ENCODE measurements at places on chromosomes 13 and 19.

- DNase-seq = peak; percentile 68
Measured at GRCh38 chr19:15449620-15450527, at the start of gene WIZ. TSS of gene WIZ (minus strand) at chr19:15449956. CDS start at chr19:15448307, 1,649 bp downstream.

- no peak for DNase-seq
Measured at GRCh38 chr13:24116131-24116530, 44.4 kb upstream of the SPATA13 start.

GRCh38 chr13:112911285-112911701 lies 57.7 kb upstream of the MCF2L start:
- no peak for DNase-seq

DNA sequence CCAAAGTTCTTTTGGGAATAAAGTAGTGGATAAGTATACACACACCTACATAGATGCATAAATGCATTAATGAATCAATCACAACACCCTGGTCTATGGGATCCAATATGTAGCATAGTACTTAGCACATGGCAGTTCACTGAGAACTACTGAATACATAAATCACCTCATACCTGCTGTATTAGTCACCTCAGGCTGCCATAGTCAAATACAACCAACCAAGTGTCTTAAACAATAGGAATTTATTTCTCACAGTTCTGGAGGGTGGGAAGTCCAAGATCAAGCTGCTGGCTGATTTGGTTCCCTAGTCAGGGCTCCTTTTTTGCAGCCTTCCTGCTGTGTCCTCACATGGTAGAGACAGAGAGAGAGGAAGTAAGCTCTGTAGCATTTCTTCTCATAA lies 228.2 kb downstream of the NHLRC3 start:
- no peak for DNase-seq

DNA sequence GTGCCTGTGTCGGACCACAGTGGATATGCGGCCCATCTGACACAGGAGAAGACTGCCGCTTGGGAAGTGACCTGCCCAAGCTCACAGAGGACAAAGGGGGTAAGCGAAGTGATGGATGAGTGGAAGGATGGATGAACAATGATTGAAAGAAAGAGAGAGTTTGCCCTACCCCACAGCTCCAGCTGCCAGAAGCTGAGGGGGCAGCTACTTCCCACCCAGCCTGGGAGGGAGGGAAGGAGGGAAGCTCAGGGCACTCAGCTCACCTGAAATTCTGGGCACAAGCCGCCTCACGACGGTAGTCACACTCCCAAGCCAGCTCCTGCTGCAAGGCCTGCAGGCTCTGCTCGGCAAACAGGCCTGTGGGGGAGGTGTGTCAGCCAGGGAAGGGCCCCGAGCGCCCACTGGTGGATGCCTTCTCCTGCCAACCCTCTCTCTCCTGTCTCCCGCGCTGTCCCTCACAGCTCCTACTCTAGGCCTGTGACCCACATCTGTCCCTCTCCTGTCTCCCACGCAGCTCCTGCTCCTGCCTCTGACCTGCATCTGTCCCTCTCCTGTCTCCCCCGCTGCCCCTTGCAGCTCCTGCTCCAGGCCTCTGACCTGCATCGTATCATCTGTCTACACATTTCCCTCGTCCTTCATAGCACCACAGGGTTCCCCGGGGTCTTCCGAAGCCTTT lies 12.0 kb upstream of the NUMBL start:
- no peak for DNase-seq

- DNase-seq = no peak
Measured at GRCh38 chr13:94339116-94339687, 140.3 kb downstream of the DCT start.

- DNase-seq = no peak
Measured at GRCh38 chr19:4923276-4923747, 14.0 kb downstream of the UHRF1 start.

DNA sequence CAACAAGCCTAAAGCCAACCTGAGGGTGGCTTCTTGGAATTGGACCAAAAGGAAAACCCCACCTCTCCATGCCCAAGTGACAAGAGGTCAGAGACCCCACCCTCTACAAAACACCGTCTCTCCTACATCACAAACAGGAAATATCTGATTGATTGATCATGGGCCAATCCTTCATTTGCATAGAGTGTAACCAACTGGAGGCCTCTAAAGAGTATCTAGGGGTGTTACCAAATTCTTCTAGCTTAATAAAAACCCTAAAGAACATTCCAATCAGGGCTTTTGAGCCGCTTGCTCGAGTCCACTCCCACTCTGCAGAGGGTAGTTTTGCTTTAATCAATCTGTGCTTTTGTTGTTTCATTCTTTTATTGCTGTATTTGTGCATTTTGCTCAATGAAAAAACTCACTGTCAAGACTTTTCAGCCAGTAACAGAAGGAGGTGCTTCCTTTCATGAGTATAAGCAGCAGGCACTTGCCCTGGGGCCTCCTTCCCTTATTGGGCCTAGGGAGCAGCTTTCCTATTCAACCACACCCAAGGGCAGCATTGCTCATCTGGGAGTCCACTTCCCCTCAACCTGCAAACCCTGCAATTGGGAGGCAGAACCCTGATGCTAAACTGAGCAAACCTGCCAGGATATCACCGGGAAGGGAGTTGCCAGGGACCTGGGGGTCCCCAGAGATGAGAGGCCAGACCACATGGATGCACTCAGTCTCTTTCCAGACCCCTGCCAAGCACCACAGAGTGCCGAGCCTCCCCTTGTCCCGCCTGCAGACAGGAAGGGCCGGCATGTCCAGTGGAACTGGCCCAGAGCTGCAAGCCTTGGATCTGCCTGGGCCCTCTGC lies 154.3 kb upstream of the VSTM2B start:
- DNase-seq = no peak

DNA sequence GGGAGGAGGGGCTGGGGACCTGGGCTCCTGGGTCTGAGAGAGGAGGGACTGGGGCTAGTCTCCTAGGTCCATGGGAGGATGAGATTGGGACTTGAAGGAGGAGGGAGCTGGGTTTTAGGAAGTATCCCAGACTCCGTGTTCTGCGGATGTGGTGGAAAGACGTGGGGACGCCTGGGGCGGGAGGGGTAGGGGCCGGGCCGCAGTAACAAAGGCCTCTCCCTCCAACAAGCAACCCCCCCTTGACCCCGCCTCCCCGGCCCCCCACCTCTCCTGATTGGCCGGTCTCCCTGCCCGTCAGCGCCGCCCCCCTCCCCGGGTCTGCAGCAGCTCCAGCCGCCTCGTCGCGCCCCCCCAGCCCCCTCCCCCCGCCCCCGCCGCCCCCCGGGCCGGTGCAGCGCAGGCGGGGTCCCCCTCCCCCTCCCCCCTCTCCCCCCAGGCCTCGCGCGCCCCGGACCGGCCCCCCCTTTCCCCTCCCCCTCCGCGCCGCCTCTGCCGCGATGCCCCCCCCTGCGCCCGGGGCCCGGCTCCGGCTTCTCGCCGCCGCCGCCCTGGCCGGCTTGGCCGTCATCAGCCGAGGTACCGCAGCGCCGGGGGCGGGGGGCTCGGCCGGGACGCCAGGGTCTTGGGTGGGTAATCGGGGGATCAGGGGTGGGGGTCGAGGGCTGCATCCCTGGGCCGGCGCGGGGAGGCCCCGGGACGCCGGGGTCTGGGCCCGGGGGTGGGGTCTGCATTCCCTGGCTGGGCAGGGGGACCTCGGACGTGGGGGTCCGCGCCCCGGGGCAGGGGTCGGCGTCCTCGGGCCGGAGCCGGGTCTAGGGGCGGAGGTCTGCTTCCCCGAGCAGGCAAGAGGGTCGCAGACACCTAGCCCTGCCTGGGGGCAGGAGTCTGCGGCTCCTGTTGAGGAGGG lies at the start of gene IGLON5:
Gene IGLON5, plus strand, starts transcription at position 294 of the 907 bp plus-strand sequence. Its CDS starts 204 bp downstream, at position 498.
- no peak for DNase-seq

GRCh38 chr13:25992076-25992475 lies 59.7 kb downstream of the SHISA2 start:
- DNase-seq = no peak

- DNase-seq = no peak
Measured at GRCh38 chr13:98809345-98809777, 56.9 kb upstream of the SLC15A1 start.

DNA sequence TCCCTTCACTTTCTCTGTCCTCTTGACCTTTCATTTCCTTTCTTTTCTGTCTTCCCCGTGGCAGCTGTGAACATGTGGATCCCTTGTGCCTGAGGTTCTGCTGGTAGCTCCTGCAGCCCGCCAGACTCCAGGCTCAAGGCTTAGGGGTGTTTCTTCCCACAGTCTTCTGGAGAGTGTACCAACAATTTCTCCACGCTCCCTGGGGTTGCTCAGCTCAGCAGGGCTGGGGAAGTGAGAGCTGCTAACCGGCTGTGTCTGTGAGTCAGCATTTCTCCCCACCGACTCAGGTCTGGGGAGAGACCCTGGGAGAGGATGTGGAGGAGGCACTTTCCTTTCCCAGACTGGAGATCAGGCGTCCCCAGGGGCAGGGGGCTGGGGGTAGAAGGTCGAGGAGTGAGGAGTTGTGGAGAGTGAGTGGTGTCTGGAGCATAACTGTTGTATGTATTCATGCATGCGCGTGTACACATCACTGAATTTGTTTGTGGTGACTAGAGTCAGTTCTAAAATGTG lies 193.6 kb downstream of the KCNRG start:
- DNase-seq = no peak
